ENCODE measurements at places on chromosomes 12 and 14. TPM values are rescaled to one million over a fixed set of nuclear protein-coding genes. Genes with fewer than 3 reads are reported as not detected.

The NOVA1 gene
- total RNA-seq, result 1.4 TPM

The A2M gene
- 5.1 TPM for total RNA-seq

DNA sequence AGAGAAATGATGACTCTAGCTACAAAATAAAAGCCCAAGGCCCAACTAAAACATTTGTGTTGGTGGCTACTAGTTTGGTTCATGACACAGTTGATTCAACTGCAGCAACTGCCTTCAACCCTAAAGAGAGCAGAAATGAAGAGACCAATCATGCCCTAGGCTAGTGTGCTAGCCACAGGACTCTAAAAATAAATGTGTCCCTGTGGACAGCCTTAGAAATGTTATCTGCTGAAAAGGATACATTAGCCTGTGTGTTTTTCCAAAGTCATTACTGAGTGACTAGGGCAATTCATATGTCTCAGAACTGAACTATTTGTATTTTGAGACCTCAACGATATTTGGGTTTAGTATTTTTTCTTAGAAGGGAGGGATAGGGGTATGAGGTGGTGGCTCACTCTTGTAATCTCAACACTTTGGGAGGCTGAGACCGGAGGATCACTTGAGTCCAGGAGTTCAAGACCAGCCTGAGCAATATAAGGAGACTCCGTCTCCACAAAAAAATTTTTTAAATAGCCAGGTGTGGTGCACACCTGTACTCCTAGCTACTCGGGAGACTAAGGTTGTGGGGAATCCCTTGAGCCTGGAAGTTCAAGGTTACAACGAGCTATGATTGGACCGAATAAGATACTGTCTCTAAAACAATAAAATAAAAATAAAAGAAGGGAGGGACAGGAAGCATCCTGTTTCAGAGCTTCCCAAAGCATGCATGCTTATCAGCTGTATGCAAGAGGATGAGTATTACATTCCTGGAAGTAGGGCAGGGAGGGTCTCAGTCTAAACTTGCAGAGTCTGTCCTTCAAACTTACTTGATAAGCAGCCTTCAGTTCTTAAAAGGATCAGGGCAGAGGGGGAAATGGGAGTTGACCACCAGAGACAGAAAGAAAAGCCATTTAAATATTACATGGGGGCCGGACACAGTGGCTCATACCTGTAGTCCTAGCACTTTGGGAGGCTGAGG, 29.6 kb upstream of the NAP1L1 start:
- DNase-seq, result no peak

DNA sequence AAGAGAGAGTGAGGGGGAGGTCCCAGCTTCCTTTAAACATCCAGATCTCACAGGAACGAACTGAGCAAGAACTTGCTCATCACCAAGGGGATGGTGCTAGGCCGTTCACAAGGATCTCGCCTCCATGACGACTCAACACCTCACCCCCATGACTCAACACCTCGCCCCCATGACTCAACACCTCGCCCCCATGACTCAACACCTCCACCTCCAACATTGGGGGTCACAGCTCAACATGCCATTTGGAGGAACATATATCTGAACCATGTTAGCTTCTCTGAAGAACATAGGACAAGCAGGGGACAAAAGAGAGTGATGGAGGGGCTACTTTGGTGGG, 66.0 kb upstream of the LHX5 start:
- no peak for DNase-seq

Measured in kidney epithelial cell (primary cell).